ENCODE measurements at places on chromosomes 3 and 15.

DNA sequence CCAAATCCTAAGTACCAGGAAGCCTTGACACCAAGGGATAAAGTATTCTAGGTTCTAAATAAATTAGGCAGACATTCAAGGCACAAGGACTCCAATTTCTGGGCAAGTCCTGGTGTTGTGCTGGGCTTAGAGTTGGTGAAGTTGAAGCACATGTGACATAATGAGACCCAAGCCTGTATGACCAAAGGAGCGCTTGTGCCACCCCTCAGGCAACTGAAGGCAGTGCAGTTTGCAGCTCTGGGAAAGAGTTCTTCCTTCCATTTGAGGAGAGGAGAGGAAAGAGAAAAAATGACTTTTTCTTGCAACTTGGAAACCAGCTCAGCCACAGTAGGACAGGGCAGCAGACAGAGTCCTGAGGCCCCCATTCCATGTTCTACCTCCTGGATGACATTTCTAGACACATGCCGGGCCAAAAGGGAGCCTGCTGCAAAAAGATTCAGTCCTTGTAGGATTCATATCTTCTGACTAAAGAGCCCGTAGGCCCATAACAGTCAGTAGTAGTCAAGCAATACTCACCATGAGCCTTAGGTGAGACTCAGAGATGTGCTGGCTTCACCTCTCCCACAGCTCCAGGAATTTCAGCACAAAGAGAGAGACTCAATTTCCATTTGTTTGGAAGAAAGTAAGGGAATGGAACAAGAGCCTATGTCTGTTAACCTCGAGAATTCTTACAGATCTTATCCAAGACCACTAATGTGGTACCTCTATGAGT lies 588.8 kb upstream of the BCHE start:
- no peak for DNase-seq

DNA sequence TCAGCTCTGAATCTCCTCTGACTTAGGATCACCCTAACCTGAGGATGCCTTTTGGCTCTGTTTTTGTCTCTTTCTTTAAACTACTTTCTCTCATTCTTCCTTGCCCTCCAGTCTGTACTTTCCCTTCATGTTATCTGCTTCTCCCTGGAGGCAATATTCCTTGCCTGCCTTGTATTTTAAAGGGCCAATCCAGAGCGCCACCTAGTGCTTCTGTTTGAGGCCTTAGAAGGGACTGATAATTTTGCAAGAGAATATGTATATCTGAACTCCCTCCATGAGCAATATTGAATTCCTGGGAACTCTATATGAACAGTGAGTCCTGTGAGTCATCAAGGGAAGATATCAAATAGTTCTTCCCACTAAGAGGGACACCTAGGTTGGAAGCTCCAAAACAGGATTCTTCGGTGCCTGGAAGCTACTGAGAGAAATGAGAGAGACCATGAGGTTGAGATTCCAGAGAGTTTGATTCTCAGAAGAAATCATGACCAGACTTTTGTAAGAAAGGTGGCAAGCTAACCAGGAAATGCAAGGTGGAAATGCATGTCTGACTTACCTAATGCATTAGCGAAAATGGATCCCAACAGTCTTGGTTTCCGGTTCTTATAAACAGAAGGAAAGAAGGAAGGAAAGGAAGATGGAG lies 203.8 kb upstream of the CD96 start:
- peak; percentile 50 for DNase-seq

- no peak for DNase-seq
These were observed 245.7 kb downstream of the ZIC1 start for GRCh38 chr3:147654827-147655226.

- DNase-seq: no peak
These were observed 25.8 kb downstream of the ANP32A start for GRCh38 chr15:68794863-68795262.

GRCh38 chr15:51864408-51865056 lies 35.1 kb downstream of the TMOD3 start:
- no peak for DNase-seq

- no peak for DNase-seq
These were observed 69.8 kb upstream of the BOC start for GRCh38 chr3:113141543-113141942.

DNA sequence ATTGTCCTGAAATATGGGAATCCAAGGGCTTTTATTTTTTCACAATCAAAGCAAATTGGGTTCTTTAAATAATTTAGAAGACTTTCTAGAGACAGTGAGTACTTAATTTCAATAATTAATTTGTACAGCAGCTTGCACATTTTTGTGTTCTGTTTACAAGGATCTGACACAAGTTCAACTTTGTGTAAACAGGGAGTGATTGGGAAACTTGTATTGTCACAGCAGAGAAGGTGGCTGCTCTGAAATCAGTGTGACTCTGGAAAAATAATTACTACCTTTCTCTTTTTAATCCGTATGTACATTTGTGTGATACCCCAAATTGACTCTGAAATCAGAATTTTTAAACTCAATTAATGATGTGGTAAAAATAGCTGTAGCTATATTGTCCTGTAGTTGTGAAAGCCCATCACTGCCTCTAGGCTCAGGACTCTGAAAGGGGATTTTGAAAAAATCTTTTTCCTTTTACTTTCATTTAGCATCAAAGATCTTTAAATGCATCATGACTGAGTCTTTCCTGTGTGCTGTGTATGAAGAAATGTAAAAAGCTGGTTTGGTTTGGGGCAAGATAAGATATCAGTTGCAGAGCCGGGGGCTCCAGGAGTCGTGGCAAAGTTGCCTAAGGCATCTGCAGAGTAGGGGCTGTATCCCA lies 45.1 kb downstream of the MFSD1 start:
- no peak for DNase-seq

DNA sequence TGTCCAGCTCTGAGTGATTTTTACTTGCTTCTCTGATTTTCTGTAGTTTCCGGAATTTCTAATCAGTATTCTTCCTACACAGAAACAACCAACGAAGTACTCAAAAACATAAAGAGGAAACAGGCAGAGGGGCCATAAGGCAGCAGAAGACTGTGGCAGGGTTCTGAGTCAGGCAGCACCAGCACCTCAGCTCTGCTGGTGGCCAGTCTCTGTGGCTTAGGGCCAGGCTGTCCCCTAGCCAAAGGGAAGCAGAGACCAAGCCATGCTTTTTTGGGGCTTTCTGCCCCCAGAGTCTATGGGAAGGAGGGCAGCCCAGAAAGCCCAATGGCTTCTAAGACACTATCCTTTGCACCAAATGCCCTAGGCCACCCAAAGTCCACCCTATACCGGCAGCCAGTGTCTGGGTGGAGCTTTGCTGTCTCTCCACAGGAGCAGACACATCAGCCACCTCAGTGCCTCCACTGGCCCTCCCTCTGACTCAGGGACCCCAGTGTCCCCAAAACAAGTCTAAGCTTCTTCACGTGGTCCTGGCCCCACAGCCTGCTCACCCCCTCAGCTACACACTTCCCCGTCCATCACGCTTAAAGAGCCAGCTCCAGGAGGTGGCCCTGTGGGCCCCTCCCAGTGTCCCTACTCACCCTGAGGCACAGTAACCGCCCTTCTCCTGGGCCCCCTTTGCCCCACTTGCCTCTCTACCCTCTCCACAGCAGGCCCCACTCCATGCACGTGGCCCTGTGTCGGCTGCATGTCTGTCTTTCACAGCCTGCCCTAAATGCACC lies 46.2 kb downstream of the CCDC12 start:
- DNase-seq: no peak

DNA sequence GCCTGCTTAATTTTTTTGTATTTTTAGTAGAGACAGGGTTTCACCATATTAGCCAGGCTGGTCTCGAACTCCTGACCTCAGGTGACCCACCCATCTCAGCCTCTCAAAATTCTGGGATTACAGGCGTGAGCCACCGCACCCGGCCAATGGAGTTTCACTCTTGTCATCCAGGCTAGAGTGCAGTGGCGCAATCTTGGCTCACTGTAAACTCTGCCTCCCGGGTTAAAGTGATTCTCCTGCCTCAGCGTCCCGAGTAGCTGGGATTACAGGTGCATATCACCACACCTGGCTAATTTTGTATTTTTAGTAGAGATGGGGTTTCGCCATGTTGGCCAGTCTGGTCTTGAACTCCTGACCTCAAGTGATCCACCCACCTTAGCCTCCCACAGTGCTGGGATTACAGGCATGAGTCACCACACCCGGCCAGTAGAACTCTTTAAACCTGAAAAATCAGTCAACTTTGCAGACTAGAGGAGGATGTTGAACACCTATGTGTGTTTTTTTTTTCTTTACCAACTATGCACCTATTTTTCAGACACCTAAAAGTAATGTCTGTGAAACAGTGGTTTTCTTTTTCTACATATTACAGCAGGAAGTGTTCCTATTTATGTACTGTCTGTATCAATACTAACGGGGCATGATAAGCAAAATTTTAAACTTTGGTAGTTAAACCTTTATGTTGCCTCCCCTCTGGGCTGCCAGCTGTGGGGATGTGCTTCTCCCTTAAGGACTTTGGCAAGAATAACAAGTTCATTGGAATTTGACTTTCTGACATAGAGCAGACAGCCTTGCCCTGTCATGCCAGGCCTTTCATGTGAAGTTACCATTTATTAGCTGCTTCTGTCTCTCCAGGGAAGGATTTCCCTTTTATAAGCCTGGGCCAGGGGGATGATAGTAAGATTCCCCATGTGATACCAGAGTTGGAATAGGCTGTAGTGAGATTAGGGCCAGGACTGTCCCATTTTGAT lies 8.1 kb downstream of the ARIH2 start:
- DNase-seq: no peak

- no peak for DNase-seq
These were observed 174.6 kb downstream of the CHST2 start for GRCh38 chr3:143294188-143294587.

DNA sequence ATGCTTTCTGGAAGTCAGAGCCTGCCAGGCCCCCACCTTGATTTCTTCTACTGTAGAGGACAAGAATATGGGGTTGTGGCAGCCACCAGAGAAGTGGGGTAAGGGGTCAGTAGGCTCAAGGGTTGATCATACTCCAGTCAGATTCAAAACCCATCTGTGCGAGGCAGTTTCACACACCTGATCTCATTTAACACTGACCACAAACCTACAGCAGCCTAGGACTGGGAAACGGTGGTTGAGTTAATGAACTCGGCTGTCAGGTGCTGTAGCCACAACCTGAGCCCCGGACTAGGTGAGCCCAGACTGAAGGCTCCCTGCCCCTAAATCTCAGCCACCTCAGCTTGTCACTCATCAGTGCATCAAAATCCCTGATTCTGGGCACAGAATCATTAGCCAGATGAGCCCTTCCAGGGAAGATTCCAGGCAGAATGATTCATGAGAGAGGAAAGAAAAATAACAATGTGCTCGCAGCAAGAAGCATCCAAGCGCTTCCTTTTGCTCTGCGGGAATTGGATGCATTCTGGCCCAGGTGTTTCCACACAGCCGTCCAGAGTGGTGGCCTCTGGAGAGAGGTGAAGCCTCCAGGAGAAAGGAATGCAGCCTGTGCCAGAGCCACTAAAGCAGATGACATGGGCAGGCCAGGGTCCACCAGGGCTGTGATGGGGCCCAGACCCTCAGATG lies 102.1 kb downstream of the SRGAP3 start:
- DNase-seq: no peak

DNA sequence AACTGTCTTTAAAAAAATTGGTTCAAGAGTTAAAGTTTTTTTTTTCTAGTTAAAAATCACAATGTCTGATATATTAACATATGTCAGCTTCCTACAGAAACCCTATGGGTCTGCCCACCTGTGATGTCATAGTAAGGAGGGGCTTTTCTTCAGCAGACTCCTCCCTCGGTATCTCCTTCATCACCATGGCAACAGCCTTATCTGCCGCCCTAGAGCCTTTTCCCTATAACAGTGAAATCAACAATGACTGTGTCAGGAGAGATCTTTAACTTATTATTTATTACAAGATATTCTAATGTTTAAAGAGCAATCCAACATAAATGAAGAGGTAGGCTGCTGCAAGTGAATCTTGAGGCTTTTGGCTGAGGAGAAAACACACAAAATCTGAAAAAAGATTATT lies 138.7 kb downstream of the PEX5L start:
- DNase-seq: peak; percentile 28

DNA sequence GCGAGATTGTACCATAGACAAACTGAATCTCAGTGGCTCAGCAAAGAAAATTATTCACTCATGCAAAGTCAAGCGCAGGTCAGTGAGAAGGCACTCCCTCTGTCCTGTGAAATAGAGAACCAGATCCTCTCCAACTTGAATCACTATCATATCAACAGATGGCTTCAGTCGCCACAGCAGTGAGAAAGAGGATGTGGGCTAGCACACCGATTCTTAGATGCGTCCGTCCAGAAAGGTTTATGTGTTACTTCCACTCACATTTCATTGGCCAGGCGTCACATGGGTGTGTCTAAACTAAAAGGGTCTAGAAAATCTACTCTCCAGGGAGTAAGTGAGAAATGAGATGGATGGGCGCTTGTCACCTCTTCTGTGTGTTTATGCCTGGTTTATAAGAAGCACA lies 141.6 kb upstream of the KBTBD8 start:
- DNase-seq: peak; percentile 2

DNA sequence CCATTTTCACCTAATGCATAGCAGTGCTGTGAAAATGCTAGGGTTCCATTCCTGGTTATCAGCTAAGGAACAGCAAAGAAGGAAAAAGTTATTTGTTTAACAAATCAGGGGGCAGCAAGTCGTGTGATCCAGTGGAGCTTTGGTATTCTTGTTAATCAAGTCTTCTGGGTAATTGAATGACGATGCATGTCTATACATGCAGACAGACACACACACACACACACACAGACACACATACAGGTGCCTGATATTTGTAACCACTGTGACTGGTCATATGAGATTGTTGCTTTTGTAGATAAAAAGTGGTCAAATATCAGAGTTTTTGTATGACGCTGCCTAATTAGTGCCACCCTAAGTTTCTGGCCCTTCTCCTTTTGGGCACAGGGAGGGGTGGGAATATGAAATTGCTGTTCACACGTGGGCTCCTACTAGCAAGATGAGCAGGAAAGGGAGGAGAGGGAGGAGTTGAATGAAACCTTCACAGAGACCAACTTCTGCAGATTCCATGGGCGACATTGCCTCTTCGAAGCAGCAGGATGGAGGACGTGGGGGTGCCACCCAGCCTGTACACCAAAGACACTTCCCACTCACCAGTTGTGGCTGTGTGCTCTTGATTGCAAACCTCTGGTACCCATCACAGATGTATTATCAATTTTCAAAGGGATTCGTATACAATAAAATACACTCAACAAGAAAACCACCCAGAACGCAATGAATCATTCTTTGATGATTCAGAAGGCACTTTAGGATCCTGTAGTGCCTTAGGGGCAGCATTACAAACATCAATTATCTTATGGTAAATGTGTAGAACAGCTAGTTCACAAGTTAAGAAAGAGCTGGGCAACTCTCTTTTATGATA lies 281.9 kb upstream of the ICE2 start:
- DNase-seq: no peak

Data from CD4-positive, alpha-beta T cell treated with Interleukin-12 subunit alpha and Interleukin-12 subunit beta, for 1 hour (primary cell).